ENCODE measurements at places on chromosomes 7 and 10.

- no peak for DNase-seq
Observed at GRCh38 chr10:36624551-36625100, 500.8 kb upstream of the ANKRD30A start.

DNA sequence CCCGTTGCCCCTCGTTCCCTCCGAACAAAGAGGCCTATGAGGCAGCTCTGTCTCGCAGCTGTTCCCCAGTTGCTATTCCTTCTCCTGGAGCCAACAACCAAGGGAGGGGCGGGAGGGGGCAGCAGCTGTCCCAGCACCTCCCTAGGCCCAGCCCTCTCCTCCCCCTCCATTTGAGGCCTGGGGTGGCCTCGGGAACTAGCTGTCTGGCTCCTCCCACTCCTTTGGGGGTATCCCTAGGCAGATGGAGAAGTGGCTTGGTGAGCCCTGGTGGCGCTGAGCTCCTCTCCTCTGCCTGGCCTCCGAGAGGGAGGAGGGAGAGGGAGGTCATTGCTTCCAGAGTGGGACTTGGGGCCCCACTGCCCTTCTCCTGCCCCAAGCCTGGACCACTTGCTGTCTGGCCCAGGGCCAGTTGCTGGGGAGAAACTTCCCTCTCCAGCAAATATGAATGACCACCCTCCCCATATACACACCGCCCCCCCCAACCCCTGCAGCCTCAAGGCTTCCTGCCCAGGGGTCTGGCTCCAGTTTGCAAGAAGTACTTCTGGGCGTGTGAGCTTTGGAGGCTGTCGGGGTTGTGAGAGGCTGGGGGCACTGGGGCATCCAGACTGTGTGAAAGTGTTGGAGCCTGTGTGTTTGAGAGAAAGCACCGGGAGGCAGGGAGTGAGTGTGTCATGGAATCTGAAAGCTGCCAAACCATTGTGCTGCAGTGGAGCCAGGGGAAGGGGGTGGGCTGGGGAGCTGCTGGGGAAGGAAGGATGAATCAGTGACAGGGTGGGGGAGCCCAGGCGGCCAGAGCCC lies 3.1 kb downstream of the FLNC start:
- no peak for DNase-seq

- peak; percentile 39 for DNase-seq
Observed at GRCh38 chr7:119935418-119936025, 337.5 kb upstream of the KCND2 start.

DNA sequence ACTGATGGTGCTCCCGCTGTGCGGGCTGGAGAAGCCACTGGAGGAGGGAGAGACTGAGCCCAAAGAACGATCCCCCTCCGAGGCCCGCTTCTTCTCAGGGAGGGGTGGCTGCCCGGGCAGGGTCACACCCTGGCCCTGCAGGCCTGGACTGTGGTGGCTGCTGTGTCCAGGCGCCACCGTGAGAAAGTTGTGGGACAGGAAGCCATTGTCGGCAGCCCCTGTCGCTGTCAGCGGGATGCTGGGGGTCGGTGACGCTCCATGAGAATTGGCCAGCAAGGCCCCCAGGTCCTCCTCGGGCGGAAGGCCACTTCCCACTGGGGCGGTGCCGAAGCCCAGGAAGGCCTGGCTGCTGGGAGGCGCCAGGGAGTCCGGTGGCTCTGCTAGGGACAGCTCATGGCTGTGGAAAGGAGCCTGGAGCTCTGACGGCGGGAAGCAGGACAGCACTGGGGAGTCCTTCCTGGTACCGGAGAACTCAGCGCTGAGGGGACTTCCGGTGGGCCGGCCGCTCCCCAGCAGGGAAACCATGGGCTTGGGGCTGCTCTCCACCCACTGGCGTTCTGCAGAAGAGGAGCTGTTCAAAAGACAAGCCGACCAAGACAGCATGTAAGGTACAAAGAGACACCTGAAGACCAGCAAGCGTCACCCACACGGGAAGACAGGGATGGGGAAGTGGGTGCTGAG lies 278.8 kb downstream of the TNS3 start:
- no peak for DNase-seq

- DNase-seq: no peak
Observed at GRCh38 chr10:86779220-86780017, 23.0 kb downstream of the BMPR1A start.

- DNase-seq: no peak
Observed at GRCh38 chr7:114109721-114110120, 190.9 kb upstream of the PPP1R3A start.

DNA sequence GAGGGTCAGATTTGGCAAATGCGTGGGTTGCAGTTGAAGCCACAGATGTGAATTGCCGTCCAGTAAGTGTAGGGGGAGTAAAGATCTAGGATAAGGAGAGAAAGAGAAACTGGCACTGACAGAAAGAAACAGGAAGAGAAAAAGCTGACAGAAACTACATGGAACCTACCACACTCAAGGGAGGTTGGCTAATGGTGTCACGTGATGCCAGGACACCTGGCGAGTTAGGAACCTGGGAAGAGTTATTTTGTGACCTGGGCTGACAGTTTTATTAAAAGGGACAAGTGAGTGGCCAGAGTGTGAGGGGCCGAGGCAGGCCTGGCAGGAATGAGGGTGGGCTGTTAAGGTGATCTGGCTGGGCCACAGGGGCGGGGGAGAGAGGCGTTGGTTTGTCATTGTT lies 188.7 kb downstream of the ADARB2 start:
- no peak for DNase-seq

DNA sequence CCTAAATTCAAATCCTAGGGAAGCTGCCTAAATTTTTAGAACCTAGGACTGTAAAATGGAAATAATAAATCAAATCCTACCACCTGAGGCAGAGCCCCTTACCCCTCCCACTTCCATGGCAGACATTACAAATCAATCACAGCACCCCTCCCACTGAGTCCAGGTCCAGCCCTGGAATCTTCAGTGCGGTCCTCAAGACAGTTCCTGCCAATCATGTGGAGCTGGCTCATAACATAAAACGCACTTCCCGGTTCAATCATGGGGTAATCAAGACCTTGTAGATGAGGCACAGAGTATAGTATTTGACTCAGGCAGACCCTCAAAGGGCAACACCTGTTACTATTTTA lies 157.0 kb downstream of the SLIT1 start:
- DNase-seq: no peak

- DNase-seq: peak; percentile 52
Observed at GRCh38 chr7:2608921-2609411, 22.8 kb upstream of the TTYH3 start.

GRCh38 chr7:26696978-26697377 lies 167.4 kb downstream of the SKAP2 start:
- no peak for DNase-seq

- DNase-seq: no peak
Observed at GRCh38 chr10:102401342-102401654, 5.8 kb downstream of the NFKB2 start.

- DNase-seq: no peak
Observed at GRCh38 chr10:58755340-58755610, 242.6 kb downstream of the BICC1 start.

DNA sequence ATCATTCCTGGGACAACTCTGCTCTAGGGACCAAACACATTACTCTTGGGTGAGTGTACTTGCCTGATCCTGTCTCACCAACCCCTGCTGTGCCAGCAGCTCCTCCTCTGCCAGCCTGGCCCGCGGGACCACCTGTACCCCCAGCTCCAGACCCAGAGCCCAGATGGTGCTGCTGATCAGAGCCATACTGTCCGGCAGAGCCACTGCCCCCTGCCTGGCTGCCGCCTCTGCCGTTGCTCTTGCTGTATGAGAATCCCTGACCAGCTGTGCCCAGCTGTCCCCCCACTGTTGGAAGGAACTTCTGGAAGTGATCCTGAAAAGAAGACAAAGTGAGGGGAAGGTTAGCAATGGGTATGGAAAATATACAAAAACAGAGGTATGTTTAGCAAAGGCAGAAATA lies 6.9 kb downstream of the MYOZ1 start:
- DNase-seq: no peak

DNA sequence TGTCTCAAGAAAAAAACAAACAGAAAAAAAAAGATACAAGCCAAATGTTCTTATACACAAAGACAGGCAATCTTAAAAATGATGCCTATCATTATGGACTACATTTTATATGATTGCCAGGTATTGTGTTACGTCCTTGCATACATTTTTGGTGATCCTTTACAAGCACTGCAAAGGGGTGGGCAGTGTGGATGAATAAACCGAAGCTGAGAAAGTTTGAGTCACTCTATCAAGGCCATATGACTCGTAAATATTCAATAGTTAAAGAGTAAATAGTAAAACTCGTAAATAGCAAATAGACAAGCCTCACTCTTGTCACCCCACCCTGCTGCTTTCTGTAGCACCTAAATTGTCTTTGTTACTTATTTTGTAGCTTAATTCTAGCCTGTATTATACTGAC lies 326.2 kb downstream of the FRMD4A start:
- DNase-seq: no peak

DNA sequence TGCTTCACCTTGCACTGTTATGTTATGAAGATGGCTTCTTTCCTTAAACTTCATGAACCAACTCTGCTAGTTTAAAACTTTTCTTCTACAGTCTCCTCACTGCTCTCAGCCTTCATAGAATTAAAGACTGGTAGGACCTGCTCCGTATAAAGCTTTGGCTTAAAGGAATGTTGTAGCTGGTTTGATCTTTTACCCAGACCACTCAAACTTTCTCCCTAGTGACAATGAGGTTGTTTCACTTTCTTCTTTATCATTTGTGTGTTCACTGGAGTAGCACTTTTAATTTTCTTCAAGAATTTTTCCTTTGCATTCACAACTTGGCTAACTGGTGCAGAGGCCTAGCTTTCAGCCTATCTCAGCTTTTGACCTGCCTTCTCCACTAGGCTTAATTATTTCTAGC lies 316.4 kb upstream of the RNF32 start:
- no peak for DNase-seq

DNA sequence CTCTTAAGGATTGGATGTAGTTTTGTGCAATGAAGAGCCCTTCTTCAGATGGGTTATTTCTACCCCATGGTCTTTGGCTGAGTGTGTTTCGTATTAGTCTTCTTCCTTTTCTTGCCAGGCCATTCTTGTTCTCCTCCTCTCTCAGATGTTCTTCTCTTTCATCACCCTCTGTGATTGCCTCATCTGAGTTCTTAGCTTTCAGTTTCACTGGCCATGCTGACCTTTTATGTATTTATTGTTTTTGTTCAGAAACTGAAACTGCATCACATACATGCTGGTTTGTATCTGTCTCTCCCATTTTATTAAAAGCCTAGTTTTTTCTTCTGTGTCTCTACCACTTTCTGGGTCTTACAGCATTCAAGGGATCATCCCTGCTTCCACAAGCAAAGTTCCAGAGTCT lies 21.7 kb upstream of the PCGF5 start:
- no peak for DNase-seq

- no peak for DNase-seq
Observed at GRCh38 chr7:33111614-33112013, 2.4 kb upstream of the RP9 start.

DNA sequence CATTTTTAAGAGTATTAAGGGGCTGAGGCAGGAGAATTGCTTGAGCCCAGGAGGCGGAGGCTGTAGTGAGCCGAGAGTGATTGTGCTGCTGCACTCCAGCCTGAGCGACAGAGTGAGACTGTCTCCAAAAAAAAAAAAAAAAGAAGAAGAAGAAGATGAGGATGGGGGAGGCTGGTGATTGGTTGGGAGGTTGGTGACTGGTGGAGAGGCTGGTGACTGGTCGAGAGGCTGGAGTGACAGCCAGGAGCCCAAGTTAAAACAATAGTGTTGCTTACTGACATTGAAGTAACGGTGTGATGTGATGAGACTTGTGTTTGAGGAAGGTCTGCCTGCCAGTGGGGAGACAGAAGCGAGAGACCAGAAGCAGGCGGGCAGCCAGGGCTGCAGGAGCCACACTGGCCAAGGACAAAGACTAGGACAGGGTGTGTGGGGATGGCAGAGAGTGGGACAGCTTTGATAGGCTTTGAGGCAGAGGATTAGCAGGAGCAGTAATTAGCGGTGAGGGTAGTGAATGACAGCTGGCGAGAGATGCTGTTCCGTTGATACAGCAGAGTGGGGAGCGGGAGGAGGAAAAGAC lies 4.9 kb downstream of the SRRT start:
- DNase-seq: no peak

DNA sequence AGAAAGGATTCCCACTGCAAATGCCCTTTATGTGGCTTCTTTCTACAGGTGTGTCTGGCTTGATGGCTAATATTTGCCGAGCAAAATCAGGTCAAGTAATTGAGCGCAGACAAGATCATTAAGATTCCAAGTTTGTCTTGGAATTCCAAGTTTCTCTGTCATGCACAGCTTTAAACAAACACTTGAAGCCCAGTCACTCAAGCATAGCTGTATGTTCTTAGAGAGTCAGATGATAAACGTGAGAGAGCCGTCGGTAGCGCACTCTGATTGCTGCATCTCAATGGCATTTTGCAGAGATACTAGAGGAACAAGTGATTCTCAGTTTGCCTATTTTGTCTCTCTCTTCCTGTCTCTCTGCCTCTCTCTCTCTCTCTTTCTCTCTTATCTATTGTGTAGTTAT lies 658 bp downstream of the DMBT1 start:
- DNase-seq: no peak

- DNase-seq: peak; percentile 64
Observed at GRCh38 chr10:73653701-73654100, 2.1 kb downstream of the SYNPO2L start.

GRCh38 chr7:85060696-85061095 lies 126.2 kb downstream of the SEMA3D start:
- no peak for DNase-seq

DNA sequence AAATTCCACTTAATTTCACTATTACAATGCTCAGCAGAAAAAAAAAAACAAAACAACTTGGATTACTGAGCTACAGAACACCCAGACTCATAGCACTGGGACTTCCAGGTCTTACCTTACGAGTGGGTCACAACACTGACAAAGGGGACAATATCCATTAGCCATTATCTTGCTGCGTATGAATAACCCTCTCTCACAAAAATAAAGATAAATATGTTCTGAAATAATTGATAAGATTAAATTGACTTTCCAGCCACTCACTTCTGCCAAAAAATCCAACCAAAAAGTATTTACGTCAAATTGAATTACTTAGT lies 128.7 kb downstream of the PKD1L1 start:
- DNase-seq: no peak

- DNase-seq: peak; percentile 36
Observed at GRCh38 chr7:49791088-49791741, 17.8 kb downstream of the VWC2 start.

GRCh38 chr10:94036766-94037033 lies 43.0 kb downstream of the PLCE1 start:
- DNase-seq: no peak

DNA sequence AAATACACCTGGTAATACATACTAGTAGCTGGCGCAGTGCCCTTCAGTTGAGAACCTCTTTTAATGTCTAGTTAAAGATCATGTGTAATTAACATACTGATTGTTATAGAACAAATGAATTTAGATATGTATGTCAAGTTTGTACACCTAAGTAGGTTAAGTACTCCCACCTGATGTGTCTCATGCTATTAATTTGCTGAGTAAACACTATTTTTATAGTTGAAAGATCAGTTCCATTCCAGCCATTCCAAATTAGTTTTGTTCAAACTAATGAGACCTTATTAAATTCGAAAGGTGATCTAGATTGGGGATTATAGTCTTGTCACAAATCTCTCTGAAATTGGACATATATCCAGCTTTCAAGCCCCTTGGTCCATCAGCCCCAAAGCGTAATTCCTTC lies 710.0 kb downstream of the LRMDA start:
- no peak for DNase-seq

Data from hematopoietic multipotent progenitor cell treated with erythropoietin and hydrocortisone succinate and interleukin-3 and kit ligand, for 8 days (in vitro differentiated cells).